ENCODE measurements at places on chromosomes 3 and 15. TPM values are rescaled to one million over a fixed set of nuclear protein-coding genes. Genes with fewer than 3 reads are reported as not detected.

RAB27A gene
- 36.0 TPM for total RNA-seq

AADAC gene
- not detected for total RNA-seq

SLC22A14 gene
- 0.64 TPM for total RNA-seq

CHDH gene
- total RNA-seq: 0.49 TPM

DUOXA2 gene
- total RNA-seq: not detected

LCMT2 gene
- total RNA-seq: 9.8 TPM

BRK1 gene
- 78.5 TPM for total RNA-seq

CFAP91 gene
- total RNA-seq: not detected

TPRG1 gene
- total RNA-seq: 1.5 TPM

ACKR2 gene
- total RNA-seq: 0.61 TPM

PIGZ gene
- total RNA-seq: 5.2 TPM

RTP2 gene
- not detected for total RNA-seq

MST1 gene
- 18.2 TPM for total RNA-seq

CMSS1 gene
- 117 TPM for total RNA-seq

ANKDD1A gene
- total RNA-seq: 0.16 TPM

UPK1B gene
- not detected for total RNA-seq

TKT gene
- total RNA-seq: 179 TPM

SLC9C1 gene
- total RNA-seq: not detected

CCR3 gene
- total RNA-seq: not detected

GOLGA8M gene
- 1.6 TPM for total RNA-seq

AP4E1 gene
- 28.2 TPM for total RNA-seq

CYP19A1 gene
- total RNA-seq: not detected

POLQ gene
- 5.8 TPM for total RNA-seq

SLC24A5 gene
- not detected for total RNA-seq

TMEM158 gene
- total RNA-seq: 1.9 TPM

TMIE gene
- 0.26 TPM for total RNA-seq

CSPG5 gene
- 0.71 TPM for total RNA-seq

CCDC13 gene
- total RNA-seq: 1.1 TPM

AP3B2 gene
- 6.1 TPM for total RNA-seq

CD200 gene
- 0.44 TPM for total RNA-seq

LDHAL6B gene
- not detected for total RNA-seq

SPINK8 gene
- total RNA-seq: not detected

PTH1R gene
- not detected for total RNA-seq

ARHGEF26 gene
- 0.63 TPM for total RNA-seq

CTDSPL gene
- total RNA-seq: 38.8 TPM

CYP1A2 gene
- total RNA-seq: not detected

ANKRD63 gene
- total RNA-seq: not detected

SPESP1 gene
- total RNA-seq: 16.8 TPM

SLCO2A1 gene
- total RNA-seq: 0.59 TPM

SGO1 gene
- total RNA-seq: 12.2 TPM

VIPR1 gene
- total RNA-seq: 0.54 TPM

ATP2C1 gene
- 61.0 TPM for total RNA-seq

SAMD7 gene
- not detected for total RNA-seq

GABPB1 gene
- 33.4 TPM for total RNA-seq

ZNF385D gene
- 1.5 TPM for total RNA-seq

Measured in MCF 10A (cell line).